CD4-positive, alpha-beta T cell treated with Interleukin-4 for 1 hour (primary cell): ENCODE measurements at places on chromosomes 7 and 10.

DNA sequence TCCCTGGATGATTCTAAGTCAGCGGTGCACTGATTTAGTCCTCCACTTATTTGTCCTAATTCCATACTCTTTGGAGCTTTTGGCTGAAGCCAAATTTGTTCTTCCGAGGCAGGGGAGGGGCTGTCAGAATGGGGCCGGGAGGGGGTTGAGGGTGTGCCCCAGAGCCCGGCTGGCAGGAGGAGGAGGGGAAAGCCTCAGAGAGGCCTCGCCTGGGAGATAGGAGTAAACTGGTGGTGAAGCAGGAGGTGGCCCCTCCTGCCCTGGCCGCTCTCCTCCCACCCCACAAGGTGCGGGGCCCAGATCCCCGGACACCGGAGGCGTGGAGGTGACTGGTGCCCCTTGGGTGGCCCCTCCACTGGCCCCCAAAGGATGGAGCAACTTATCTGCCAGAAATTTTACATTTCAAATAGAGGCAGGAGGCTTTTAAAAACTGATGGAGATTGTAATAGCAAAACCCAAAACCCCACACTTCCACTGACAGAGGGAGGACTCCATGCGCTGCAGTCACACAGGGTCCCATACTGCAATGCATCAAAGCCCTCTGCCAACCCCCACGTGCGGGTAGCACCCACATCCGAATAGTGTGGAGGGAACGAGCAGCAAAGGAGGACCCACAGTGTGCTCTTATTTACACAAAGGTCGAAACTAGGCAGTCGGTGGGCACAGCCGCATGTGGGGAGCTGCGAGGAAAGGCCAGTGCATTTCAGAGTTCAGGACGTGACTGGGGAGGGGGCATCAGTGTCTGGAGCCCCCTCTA lies 61.9 kb downstream of the CAMK2B start:
- no peak for DNase-seq

DNA sequence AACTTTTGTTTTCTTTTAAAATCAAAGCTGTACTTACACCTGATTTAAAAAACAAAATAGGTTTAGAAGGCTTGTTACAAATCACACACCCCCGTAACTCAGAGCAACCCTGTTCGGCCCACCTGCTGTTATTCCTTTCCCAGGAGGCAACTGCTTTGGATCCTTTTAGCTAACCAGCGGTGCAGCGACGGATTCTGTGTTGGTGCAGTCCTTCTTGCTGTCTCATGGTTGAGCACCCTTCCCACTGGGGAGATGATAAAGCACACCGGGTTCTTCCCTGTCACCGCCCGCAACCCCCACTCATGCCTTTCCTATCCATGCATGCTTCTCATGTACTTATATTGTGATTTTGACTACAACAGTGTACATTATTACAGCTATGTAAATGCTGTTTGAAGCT lies 24.8 kb upstream of the MKI67 start:
- no peak for DNase-seq

- DNase-seq, result no peak
These were observed 43.7 kb downstream of the UNC5B start for GRCh38 chr10:71255808-71256660.

DNA sequence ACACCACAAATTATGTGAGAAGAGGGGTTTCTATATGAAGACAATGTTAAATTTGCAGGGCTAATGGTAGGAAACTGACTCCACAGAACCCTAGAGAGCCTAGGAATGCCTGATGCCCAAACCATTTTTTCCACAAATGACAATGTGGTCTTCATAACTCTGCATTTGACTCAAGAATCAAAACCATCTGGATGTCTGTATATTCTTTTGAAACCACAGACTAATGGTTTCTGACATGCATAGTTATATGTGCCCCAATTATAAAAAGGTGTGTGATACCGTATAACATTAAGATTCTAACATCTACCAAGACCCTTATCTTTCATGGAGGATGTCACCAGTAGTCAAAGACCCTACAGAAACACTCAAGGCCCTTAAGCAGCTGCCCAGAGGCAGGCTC lies 20.3 kb downstream of the SEC61G start:
- DNase-seq, result no peak

DNA sequence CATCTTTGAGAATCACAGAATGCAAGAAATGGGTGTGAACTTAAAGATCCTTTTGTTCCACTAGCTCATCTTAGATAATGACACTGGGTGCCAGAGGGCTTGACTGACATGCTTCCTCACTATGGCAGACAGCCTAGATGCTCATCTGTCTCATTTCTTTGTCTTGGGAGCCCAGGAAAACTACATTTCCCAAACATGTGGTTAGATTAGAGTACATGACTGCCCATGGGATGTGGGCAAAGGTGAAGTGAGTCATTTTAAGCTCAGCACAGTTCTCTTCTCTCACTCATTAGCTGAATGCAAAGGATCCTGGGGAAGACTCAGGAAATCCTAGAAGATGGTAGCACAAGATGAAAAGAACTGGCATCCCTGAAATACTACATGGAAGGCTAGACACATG lies 32.5 kb upstream of the TBX20 start:
- DNase-seq, result no peak
